ENCODE measurements at places on chromosomes 11 and 22. TPM values are rescaled to one million over a fixed set of nuclear protein-coding genes. Genes with fewer than 3 reads are reported as not detected.
A peak's percentile ranks its signal among the peaks of the same experiment; 100 is the strongest.

- no peak for DNase-seq
Measured at GRCh38 chr22:19291218-19291579, 320 bp downstream of the CLTCL1 start.

GRCh38 chr11:12088531-12088930 lies 21.9 kb upstream of the MICAL2 start:
- DNase-seq: no peak

DNA sequence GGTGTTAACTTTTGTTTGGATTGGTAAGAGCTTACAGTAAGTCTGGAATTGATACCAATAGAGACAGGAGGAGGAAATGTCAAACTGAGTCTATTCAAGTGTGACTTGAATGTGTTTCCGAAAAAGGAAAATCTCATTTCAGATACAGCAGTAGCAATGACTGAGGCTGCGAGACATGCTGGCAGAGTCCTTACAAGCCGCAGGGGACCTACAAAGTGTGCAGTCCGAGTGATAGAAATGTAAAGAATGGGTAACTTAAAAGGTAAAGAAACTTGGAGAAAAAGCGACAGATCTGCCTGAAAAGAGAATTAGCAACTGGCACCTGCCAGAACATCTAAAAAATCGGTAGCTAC lies 444 bp downstream of the CWF19L2 start:
- DNase-seq: peak; percentile 21

- peak; percentile 19 for DNase-seq
Measured at GRCh38 chr11:119316016-119316728, 758 bp downstream of the MCAM start.

- DNase-seq: no peak
Measured at GRCh38 chr11:113124006-113124405, 162.8 kb downstream of the NCAM1 start.

DNA sequence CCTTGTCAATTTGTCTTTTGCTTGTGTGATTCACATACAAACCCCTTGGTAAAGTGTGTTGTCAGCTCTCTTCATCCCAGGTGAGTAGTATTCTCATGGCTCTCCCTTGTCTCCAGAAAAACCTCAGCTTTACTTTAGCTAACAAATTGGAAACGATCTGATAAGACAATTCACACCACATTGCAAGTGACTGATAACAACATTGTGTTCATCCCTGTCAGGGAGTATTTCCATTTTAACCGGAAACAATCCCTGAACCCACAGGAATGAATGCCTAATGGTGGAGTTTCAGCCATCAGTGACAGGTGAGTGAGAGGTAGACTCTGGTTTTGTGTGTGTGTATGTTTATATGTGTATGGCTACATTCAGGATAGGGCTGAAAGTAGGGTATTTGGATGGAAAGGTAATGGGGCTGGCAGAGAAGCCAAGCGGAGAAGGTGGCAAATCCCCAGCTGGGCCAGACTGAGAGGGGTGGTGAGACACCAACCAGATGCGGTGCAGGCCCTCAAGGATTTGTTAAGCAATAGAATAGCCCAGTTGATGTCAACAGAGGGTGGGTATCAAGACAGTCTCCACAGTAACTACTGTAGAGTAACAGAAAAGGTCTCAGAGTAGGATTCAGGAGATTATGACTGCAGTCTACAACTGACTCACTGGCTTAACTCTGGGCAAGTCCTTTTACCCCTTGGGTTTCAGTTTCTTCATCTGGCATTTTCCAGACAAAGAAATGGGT lies 7.6 kb downstream of the LRRC51 start:
- no peak for DNase-seq

- no peak for DNase-seq
Measured at GRCh38 chr22:45322873-45323525, 13.3 kb downstream of the FAM118A start.

GRCh38 chr11:33171251-33171650 lies 10.0 kb upstream of the CSTF3 start:
- no peak for DNase-seq

The MMP8 gene
- total RNA-seq: not detected

The LRRN4CL gene
- total RNA-seq: 0.17 TPM

The GPHA2 gene
- not detected for total RNA-seq

Measured in renal cortical epithelial cell (primary cell).